Fibroblast of skin of scalp (primary cell): ENCODE measurements at places on chromosomes 1 and 21.

DNA sequence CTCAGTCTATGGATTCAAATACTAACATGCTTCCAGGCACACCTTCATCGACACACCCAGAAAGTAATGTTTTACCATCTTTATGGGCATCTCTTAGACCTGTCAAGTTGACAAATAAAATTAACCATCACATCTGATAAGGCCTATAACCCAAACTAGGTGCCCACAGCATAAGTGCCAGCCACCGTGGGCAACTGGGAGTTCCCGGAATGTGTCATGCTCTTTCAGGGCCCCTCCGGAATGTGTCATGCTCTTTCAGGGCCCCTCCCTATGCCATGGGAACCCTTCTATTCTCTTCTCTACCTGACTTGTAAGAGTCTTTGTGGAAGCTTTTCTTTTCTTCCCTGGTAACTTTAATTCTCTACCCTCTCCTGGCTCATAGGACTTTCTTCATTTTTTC, 26.6 kb downstream of the KRTAP24-1 start:
- no peak for DNase-seq

DNA sequence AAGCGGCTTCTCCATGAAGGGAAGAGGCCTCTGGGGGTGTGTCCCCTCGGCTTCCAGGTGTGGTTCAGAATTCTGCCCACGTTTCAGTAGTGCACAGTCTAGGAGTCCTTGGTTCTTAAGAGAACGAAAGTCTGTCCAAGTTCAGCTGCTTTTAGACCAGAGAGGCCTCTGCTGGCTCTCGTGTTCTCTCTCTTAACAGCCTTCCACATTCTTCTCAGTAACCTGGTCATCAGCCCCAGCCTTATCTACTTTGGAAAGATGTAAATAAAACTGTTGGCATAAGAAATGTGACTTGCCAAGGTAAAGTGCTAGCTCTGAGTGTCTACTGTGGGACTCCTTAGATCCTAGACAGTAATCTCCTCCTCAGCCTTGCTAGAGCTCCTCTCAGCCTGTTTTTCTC, 15.3 kb upstream of the STUM start:
- no peak for DNase-seq

DNA sequence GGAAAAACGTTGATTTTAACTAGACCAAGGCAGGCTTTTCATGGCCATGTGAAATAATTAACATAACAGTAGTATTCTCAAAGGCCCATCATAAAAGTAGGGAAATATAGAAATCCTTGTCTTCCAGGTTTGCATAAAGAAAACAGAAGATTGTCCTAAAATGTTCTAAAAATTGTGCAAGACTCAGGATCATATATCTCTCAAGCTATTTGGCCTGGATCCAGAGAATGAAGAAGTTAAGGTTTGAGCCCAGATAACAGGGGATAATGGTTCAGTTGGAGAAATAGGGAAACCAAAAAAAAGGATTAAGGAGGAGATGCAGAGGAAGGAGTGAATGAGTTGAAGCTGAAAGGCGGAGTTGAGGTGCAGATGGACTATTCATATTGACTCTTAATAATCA, 555.5 kb upstream of the NR5A2 start:
- no peak for DNase-seq

DNA sequence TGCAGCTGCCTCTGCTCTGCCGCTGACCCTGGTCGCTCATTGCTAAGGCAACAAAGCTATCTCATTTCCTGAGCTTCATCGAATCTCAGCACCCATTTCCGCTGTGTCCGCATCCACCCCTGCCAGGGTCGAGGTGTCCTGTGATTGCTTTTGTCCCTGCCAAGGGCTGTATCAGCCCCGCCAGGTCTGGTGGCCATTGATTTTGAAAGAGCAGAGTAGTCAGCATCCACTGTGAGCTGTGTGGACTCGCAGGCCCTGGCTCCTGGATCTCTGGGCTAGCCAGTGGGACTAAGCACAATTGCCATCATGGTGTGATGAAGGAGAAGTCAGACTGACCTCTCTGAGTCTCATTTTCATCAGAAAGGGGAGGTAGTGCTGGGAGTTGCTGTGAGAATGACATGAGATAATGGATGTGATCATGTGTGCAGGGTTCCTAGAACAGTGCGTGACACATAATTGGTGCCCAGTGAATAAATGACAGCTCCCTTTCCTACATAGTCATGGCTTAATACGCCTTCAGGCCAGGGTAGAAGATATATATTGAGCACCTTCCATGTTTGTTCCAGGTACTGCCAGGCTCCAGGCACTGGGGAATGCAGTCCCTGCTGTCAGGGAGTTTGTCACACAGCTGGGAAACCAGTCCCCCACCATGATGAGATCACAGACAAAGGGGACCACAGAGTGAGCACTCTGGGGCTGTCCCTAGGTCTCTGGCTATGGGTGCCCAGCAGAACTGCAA, 32.1 kb downstream of the NAV1 start:
- DNase-seq, result no peak

DNA sequence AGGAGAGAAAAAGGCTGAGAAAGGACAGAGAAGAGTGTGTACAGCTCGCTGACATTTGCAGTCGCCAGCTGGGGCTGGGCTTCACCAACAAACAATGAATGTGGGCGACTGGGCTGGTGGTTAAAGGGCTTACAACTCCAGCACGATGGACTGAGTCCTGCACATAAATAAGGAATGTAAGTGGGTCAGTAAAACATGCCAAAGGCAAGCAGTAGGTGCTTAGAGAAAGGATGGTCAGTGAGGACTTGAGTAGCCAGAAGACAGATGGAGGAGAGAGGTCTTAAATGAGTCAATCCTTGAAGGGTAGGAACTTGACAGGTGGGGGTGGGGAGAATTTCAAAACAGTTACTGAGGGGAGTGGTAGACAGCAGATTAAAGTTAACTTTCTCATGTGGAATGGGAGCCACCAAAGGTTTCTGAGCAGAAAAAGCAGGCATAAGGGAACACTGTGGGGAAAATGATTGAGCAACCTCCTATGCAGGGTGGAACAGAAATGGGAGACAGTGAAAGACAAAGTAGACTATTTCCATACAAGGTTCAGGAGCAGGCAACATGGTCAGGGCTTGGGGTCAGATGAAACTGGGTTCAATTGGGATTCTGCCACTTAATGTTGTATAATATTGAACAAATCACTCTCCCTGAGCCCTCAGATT, 37.4 kb downstream of the GADD45A start:
- no peak for DNase-seq

- no peak for DNase-seq
Measured at GRCh38 chr1:66226985-66227384, 307.0 kb upstream of the SGIP1 start.

GRCh38 chr1:61491497-61491896, 233.4 kb downstream of the TM2D1 start:
- DNase-seq, result peak; percentile 43
